ENCODE measurements at places on chromosomes 7 and 10. TPM values are rescaled to one million over a fixed set of nuclear protein-coding genes. Genes with fewer than 3 reads are reported as not detected.

The LMTK2 gene
- total RNA-seq = 14.6 TPM

The RPA3 gene
- 5.7 TPM for total RNA-seq

The STAMBPL1 gene
- 1.2 TPM for total RNA-seq

The UPK3BL1 gene
- total RNA-seq = 13.4 TPM

The APBB1IP gene
- total RNA-seq = 0.47 TPM

The LRRC61 gene
- total RNA-seq = 1.7 TPM

The SDK1 gene
- total RNA-seq = 2.3 TPM

The TSPAN33 gene
- total RNA-seq = 0.68 TPM

The MLXIPL gene
- total RNA-seq = not detected

The DRGX gene
- not detected for total RNA-seq

The ANKRD30A gene
- total RNA-seq = not detected

Measured in glomerular endothelial cell (primary cell).